Astrocyte (in vitro differentiated cells and primary cell): ENCODE measurements at places on chromosomes 16 and 17. TPM values are rescaled to one million over a fixed set of nuclear protein-coding genes. Genes with fewer than 3 reads are reported as not detected.

Gene C1QTNF1
- 1.8 and 2.2 TPM in 2 replicates for total RNA-seq

Gene EMC6
- 49.7 and 52.2 TPM in 2 replicates for total RNA-seq

GRCh38 chr16:66902648-66903543 is 15.8 kb downstream of the CDH16 start:
- no peak overlapping the region for H3K4me3 ChIP-seq
- peaks cover 12% of the 10 kb centered on the region for H3K4me1 ChIP-seq
- peaks cover 2% of the 10 kb centered on the region for H3K27me3 ChIP-seq
- H3K36me3 ChIP-seq = no peaks in the 10 kb centered on the region
- no peak overlapping the region for H3K27ac ChIP-seq
- no peak for DNase-seq

DNA sequence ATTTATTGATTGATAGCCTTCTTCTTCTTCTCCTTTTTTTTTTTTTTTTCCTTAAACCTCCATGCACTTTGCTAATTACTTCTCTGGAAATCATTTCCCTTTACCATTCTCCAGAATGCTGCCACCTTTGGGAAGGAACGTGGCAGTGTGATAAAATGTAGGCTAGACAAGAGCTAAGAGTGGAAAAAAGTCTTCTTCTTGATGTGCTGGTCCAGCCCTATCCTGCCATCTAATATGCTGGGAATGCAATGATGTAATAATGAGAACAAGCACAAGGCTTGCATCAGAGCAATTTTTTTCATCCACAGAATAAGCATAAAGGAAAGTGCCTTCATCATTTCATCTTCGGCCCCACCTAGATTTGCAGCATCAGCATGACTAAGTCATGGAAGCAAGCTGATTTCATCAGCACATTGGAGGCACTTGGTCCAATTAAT is 128.7 kb upstream of the ZFHX3 start:
- peak; percentile 86 for DNase-seq
- no peak overlapping the region for H3K27ac ChIP-seq
- peaks cover 16% of the 10 kb centered on the region for H3K4me1 ChIP-seq
- H3K4me3 ChIP-seq = no peak overlapping the region
- H3K36me3 ChIP-seq = no peaks in the 10 kb centered on the region

- H3K27me3 ChIP-seq = no peaks in the 10 kb centered on the region
- H3K4me3 ChIP-seq = no peak overlapping the region
- H3K4me1 ChIP-seq = no peaks in the 10 kb centered on the region
- no peak overlapping the region for H3K27ac ChIP-seq
- H3K36me3 ChIP-seq = no peaks in the 10 kb centered on the region
Observed at GRCh38 chr17:81128774-81129173, 36.5 kb upstream of the PVALEF start.

DNA sequence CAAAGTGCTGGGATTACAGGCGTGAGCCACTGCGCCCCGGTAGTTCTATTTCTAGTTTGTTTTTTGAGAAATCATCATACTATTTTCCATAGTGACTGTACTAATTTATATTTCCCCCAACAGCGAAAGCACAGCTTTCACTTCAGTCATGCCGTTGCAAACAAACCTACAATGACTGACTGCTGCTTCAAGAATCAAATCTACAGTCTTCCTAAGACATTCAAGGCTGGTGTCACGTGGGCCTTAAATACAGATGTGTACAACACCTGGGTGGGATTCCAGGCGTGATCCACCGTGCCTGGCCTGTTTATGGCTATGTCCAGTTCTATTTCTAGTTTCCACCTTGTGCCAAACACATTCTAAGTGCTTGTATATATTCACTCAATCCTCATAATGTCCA is 72.0 kb downstream of the ABCC6 start:
- H3K4me1 ChIP-seq = peaks cover 11% of the 10 kb centered on the region
- peak; percentile 19 for DNase-seq
- H3K27me3 ChIP-seq = peaks cover 3% of the 10 kb centered on the region
- H3K36me3 ChIP-seq = no peaks in the 10 kb centered on the region
- H3K27ac ChIP-seq = no peak overlapping the region
- H3K4me3 ChIP-seq = no peak overlapping the region

DNA sequence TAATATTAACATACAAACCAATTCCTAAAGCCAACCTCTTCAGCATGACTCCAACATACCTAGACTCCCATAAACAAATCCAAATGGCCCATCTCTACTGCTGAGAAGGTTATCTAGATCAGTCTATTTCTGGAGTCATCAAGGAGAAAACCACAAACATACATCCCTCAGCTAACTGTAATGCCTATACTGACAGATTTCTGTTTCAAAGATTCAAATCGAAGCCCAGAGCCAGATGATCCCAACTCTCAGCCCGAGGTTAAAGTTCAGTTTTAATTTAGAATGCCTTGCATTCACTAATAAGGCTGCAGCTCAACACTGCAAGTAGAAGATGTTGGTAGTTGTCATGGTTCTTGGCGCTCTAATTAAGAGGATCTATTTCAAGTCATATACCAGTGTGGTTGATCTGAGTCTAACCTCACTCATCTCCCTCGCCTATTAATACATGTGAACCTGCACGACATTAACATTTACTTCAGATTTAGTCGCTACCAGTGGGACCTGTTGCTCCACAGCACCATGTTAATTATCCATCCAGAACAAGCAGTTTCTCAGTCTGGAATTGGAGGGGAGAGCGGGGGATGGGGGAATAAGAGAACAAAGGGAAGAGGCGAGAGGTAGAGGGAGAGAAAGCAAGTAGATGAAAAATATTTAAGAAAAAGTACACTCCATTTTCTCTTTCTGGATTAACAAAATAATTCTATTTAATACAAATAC is 15.4 kb downstream of the PHF12 start:
- no peaks in the 10 kb centered on the region for H3K4me1 ChIP-seq
- H3K27ac ChIP-seq = no peak overlapping the region
- no peak for DNase-seq
- H3K36me3 ChIP-seq = peaks cover 2% of the 10 kb centered on the region
- H3K4me3 ChIP-seq = no peak overlapping the region
- no peaks in the 10 kb centered on the region for H3K27me3 ChIP-seq

GRCh38 chr17:20935740-20936139 is 107.1 kb downstream of the USP22 start:
- H3K27me3 ChIP-seq = no peaks in the 10 kb centered on the region
- peaks cover 31% of the 10 kb centered on the region for H3K4me1 ChIP-seq
- DNase-seq = peak; percentile 83

DNA sequence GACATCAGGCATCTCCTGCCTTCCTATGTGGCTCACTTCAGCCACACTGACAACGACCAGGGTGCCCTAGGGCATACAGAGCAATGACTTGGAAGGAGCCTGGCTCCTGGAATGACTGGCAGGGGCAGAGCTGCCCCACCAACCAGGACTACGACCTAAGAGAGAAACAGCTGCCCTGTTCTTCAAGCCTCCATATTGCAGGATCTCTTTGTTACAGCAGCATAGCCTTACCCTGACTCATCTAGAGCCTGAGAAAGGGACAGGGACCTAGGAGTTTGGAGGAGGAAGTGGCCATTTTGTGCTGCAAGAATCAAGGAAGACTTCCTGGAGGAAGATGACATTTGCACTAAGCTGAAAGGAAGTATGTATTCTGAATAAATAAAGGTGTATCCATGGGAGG is 49.6 kb downstream of the GSG1L start:
- no peaks in the 10 kb centered on the region for H3K36me3 ChIP-seq
- H3K4me3 ChIP-seq = no peak overlapping the region
- no peak overlapping the region for H3K27ac ChIP-seq
- H3K27me3 ChIP-seq = no peaks in the 10 kb centered on the region

- peak overlapping the region; percentile 16 for H3K27ac ChIP-seq
- DNase-seq = no peak
- H3K4me1 ChIP-seq = peaks cover 69% of the 10 kb centered on the region
- H3K36me3 ChIP-seq = no peaks in the 10 kb centered on the region
Observed at GRCh38 chr17:40068129-40068581, 5.4 kb downstream of the THRA start.

DNA sequence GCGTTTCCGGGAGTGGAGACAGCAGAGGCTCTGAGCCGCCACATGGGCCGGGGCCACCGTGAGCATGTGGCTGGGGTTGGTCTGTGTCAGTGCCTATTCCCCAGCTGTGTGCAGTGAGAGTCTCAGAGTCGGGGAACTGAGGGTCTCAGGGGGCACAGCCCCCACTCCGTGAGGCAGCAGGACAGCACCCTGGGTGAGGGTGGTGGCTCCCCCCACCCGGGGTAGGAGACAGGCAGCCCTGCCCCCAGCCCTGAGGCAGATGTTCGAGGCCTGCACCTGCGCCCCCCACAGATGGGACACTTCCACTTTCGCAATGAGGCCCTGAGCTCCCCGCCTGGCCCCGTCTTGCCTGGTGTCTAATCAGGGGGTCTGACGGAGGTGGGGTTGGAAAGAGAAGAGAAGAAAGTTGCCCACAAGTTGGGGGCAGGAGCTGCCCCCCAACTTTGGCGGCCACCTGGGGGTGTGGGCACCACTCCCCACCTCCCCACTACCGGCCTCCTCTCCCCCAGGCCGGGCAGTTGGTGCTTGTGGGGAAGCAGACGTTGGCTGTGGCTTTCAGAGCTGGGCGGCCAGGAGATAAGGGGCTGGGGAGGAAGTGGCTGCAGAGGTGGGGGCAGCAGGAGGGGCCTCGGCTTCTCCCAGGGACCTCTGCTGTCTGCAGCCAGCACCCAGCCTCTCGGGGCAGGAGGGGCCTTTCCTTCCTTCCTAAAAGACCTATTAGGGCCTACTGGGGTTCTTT is 1.8 kb upstream of the CBFA2T3 start:
- H3K4me3 ChIP-seq = no peak overlapping the region
- H3K4me1 ChIP-seq = no peaks in the 10 kb centered on the region
- H3K27ac ChIP-seq = no peak overlapping the region
- H3K27me3 ChIP-seq = no peaks in the 10 kb centered on the region
- no peaks in the 10 kb centered on the region for H3K36me3 ChIP-seq
- DNase-seq = no peak

DNA sequence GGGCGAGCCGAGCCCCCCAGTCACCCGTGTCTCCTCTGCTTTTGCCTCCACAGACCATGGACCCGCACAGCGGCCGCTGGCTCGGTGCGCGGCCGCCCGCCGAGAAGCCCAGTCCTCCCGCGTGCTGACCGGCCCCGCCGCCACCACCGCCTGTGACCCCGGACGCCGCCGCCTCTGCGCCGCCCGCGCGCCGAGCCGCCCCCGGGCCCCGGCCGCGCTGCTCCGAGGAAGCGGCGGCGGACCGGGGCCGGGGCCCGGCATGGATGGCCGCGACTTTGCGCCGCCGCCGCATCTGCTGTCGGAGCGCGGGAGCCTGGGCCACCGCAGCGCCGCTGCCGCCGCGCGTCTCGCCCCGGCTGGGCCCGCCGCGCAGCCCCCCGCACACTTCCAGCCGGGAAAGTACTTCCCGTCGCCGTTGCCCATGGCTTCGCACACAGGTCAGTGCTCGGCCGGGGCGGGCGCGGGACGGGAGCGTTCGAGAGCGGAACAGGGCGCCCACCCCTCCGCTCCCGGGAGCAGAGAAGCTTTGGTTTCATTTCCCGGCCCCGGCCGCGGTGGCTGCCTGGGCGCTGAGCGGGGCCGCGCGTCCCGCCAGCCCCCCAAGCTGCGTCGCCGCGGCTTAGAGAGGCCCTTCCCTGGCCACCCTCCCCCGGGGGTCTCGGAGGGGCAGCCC is 4.4 kb downstream of the BAHCC1 start:
- peaks cover 49% of the 10 kb centered on the region for H3K4me1 ChIP-seq
- no peak for DNase-seq
- no peaks in the 10 kb centered on the region for H3K36me3 ChIP-seq
- peak overlapping the region; percentile 61 for H3K4me3 ChIP-seq
- no peaks in the 10 kb centered on the region for H3K27me3 ChIP-seq
- H3K27ac ChIP-seq = peak overlapping the region; percentile 80

- H3K36me3 ChIP-seq = no peaks in the 10 kb centered on the region
- no peak overlapping the region for H3K4me3 ChIP-seq
- H3K4me1 ChIP-seq = peaks cover 16% of the 10 kb centered on the region
- H3K27ac ChIP-seq = no peak overlapping the region
- no peaks in the 10 kb centered on the region for H3K27me3 ChIP-seq
- DNase-seq = peak; percentile 21
Observed at GRCh38 chr17:17354560-17355349, 51.6 kb downstream of the NT5M start.
